ENCODE measurements at places on chromosomes 16 and 17.

- DNase-seq = no peak
Observed at GRCh38 chr17:68924793-68925720, 30.1 kb downstream of the ABCA8 start.

- DNase-seq = peak; percentile 96
Observed at GRCh38 chr17:80152081-80152702, 5.3 kb upstream of the EIF4A3 start.

GRCh38 chr16:48117217-48118105, 38.3 kb downstream of the ABCC12 start:
- DNase-seq = peak; percentile 65

GRCh38 chr16:19175492-19176262, 7.6 kb downstream of the SYT17 start:
- peak; percentile 44 for DNase-seq

DNA sequence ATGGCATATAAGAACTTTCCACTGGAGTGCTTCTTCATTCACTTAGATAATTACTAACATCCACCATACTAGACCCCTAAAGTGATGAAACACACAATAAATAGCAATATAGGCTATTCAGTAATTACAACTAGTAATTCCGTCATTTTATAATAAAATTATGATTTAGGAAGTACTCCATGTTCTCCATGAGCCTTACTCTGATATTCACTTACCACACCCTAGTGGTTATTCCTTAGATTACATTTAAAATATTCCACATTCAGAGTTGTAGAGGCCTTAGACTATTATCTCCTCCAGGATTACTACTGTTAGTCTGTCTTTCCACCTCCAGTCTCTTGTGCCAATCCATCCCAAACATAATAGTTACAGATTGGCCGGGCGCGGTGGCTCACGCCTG, 62.4 kb downstream of the STH start:
- DNase-seq = peak; percentile 52

- peak; percentile 94 for DNase-seq
Observed at GRCh38 chr17:77420804-77421629, 280.2 kb downstream of the SEC14L1 start.

GRCh38 chr17:65360961-65361552, 200.4 kb downstream of the AXIN2 start:
- no peak for DNase-seq

GRCh38 chr16:49067776-49068175, 213.9 kb downstream of the CBLN1 start:
- DNase-seq = no peak

GRCh38 chr17:40307001-40307730, 1.8 kb upstream of the RARA start:
- peak; percentile 47 for DNase-seq

DNA sequence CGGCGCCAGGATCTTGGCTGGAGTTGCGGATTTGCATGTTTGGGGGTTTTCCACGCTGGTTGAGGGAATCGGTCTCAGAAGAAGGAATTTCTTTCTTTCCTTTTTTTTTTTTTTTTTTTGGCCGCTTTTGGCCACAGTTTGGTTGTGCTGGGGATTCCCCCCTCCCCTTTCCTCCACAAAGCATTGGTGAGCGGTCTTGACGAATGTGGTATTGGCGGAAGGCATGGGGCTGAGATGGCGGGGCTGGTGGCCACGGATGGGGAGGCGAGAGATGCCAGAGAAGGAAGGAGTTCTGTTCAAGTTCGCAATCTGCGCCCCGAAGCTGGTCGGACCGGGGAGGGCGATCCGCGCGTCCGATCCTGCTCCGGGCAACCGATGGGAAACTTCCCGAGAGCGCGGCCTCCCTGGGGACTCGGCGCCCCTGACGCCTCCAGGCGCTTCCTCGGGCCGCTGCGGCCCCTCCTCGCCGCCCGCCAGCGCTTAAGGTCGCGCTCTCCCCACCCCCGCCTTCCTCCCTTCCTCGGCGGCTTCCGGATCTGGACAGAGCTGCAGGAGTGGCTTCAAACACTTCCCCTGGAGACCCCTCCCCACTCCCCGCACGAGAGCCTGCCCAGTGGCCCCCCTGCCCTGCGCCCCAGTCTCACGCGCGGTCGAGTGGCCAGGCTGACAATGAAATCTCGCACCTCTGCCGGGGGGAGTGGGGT, 43.2 kb downstream of the RAI1 start:
- DNase-seq = peak; percentile 61

DNA sequence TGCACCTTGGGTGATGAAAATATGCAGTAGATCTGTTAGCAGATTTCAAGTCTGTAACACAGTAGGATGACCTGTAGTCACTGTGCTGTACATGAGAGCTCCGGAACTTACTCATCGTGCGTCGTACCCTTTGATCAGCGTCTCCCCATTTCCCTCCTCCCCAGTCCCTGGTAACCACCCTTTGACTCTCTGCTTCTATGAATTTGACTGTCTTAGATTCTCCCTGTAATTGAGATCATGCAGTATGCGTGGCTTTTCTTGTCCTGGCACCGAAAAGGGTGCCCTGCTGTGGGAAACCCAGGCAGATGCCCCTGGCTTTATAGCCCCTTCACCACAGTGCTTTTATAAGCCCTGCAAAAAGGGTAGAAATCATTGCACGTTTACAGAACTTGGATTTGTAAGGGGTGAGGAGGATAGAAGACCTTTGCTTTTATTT, 20.5 kb downstream of the CLEC16A start:
- no peak for DNase-seq

DNA sequence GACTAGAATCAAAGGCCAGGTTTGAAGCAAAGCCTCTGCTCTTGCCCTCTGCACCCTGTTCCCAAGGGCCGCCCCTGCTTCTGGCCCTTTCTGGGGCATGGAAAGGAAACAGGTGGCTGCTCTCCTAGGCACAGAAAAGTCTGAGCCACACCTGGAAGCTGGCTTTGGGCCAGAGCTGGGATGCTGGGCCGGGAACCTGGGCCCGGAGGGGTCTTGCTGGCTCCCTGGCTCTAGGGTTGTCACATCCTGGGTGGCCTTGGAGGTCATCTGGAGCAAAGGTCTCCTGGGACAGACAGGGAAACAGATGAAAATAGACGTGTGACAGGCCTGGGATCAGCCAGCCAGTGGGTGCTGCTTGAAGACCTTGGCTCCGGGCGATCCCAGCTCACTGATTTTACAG, 74.1 kb upstream of the LHX1 start:
- no peak for DNase-seq

- DNase-seq = peak; percentile 52
Observed at GRCh38 chr17:44971776-44972483, 3.8 kb upstream of the C1QL1 start.

- DNase-seq = peak; percentile 41
Observed at GRCh38 chr16:14289692-14290340, 218.7 kb downstream of the MRTFB start.

DNA sequence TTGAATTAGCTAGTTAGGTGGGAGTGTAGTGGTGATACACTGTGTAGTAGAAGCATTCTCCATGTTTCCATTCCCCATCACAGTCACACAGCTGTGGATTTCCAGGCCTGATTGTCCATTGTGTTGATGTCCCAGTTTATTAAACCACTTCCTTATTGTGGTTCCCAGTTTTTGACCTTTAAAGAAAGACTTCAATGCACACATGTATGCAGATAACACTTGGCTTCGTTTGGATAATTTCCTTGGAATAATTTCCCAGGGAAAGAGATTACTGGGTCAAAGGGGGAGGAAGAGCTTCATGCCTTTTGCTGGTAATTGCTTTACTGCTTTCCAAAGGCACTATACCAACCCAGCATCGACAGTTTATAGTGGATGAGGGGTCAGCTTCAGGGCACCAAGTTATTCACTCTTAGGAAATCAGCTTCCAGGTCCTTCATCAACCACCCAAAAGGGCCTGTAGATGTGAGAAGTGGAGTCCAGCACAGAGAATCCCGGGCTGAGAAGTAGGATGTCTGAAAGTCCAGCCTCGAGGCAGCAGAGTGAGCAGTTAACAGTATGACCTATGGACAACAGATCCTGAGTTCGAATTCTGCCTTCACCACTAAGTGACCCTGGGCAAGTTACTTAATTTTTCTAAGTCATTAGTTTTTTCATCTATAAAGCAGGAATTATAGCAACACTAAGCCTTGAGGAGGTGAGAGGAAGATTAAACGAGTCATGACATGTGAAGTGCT, 31.3 kb upstream of the TNS4 start:
- DNase-seq = no peak

- DNase-seq = no peak
Observed at GRCh38 chr16:22093996-22094395, 1.7 kb downstream of the VWA3A start.

- no peak for DNase-seq
Observed at GRCh38 chr17:72304859-72305258, 184.0 kb downstream of the SOX9 start.

- peak; percentile 42 for DNase-seq
Observed at GRCh38 chr17:81509972-81510784, 2.4 kb downstream of the ACTG1 start.

DNA sequence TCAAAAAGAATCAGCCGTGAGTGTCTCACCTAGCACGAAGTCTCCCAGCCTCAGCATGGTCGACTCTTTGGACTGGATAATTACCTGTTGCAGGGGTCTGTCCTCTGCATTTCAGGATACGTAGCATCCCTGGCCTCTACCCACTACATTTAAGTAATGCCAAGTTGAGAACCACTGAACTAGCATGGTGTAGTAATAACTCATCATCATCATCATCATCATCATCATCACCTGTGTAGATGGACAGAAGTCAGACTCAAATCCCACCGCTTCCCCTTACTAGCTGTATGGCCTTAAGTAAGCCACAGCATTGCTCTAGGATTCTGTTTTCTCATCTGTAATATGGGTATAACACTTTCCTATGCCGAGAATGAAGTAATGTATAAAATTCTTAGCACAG, 373.1 kb upstream of the XYLT1 start:
- DNase-seq = no peak

GRCh38 chr16:49096176-49096945, 185.3 kb downstream of the CBLN1 start:
- no peak for DNase-seq

DNA sequence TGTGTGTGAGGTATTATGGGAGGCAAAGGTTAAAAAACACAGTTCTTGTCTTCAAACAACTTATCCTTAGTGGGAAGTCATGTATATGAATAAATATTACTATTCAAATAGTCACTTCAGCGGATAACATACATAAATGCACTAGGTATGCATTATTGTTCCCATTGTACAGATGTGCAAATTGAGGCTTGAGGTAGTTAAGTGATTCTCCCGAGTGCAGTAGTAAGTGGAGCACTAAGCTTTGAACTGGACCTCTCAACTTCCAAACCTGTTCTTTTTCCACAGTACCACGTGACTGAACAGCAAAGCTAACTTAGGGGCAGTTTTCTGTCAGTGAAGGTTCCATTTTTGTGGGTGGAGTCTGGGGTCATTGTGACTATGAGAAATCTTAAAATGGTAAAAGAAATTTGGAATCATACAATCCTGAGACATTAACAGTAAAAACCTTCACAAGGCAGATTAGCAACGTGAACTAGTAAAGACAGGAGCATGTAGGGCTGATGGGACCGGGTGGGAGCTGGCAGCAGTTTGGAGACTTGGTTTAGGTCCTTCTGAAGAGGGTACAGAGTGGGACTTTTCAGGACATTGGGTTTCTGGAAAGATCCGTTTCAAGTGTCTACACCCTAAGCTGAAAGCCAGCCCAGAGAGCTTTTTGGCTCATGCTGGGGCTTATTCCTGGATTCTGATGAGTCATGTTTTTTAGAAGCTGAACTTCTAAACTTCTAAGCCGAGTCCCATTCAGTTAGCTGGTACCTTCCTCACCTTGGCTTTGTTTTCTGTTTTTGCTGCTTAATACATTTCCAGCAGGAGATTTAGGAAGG, 204.9 kb downstream of the PRKCA start:
- peak; percentile 84 for DNase-seq

DNA sequence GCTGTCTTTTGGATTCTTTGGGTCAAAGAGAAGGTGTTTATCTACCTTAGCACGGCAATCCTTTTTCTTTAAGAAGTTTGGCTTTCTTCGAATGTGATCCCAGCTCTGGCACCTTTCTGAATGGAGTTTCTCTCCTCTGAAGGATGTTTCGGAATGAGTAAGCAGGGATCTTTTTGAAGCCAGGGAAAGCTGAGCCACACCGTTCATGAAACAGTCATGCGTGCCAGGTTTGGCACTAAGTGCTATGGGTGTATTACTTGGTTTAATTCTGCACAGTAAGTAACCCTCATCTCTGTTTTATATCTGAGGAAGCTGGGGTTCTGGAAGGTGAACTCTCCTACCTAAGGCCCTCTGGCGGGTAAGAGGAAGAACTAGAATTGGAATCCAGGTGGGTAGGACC, 234.5 kb downstream of the NTN1 start:
- DNase-seq = no peak

DNA sequence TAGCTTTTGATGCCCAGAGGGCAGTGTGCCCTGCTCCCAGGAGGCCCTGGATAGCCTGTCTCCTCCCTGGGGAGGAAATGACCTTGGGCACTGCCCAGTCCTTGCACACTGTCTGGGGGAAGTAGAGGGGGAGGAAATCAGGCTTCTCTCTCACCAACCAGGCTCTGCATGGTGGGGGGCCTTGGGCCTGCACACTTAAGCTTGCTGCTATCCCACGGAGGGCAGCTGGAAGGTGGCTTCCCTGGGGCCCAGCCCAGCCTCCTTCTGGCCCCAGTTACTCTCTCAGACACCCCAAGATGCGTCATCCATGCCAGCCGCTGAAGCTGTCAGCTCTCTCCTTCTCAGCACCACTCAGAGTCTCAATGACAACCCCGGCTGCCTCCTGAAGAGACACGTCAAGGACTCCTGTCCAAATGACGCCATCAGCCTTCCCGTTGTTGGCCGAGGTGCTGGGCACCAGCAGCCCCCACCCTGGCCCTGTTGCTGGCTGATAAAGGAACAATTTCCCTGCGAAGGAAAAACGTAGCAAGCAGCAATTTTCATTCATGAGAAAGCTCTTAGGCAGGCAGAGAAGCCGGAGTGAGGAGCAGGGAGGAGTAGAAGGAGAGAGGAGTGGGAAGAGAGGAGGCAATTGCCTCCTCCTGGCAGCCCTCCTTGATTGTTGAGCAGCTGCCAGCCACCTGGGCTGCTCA, 95.5 kb downstream of the SDK2 start:
- DNase-seq = no peak

GRCh38 chr16:89080196-89080853, 13.3 kb upstream of the ACSF3 start:
- DNase-seq = no peak

DNA sequence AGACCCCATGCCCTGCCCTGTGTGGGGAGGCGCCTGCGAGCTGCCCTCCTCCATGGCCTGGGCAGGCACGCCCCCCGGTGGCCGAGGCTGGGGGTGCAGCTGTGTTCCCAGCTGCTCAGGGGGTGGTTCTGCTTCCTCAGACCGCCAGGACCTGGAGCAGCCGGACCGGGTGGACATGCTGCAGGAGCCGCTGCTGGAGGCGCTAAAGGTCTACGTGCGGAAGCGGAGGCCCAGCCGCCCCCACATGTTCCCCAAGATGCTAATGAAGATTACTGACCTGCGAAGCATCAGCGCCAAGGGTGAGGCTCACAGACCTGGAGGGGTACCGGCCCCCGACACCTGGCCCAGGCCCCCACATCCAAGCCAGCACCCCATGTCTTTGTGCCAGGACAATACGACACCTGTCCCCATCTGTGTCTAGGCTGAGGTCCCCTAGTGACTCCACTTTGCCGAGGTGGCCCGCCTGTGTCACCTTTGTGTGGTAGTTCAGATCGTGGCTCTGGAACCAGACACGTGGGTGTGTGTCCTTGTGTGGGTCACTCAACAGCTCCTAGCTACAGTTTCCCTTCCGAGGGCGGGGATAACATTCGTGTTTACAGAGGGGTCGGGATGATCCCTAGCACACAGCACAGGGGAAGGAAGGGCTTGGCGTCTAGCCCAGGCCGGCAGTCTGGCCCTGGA, 9.3 kb downstream of the GJD3 start:
- peak; percentile 66 for DNase-seq

Data from choroid plexus epithelial cell (primary cell).